Renal pelvis (tissue), 12 donors: ENCODE measurements at places on chromosomes 1 and 21.

DNA sequence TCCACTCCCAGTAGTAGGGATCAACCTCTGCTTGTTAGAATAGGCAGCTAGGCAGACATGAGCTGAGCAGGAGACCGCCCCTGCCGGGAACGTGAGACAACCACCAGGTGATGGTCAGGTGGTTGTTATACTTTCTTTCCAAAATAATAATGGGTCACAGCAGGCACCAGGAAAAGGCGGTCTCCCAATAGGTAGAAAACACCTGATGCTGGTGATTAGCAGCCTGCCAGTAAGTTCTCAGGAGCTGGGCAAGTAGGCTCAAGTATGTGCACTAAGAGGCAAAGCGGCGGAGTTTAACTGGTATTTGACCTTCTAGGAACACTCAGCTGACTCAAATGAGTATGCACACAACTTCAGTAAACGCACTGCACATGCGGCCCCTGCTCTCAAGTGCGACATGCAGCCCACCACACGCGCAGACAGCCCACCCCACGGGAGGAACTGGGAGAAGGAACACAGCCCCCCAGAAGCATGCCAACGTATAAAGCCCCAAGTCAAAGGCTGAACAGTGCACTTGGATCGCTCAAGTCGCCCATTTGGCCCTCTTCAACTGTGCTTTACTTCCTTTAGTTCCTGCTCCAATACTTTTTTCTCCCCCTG is 80.0 kb downstream of the DESI2 start:
- no peak for DNase-seq

- no peak for DNase-seq
Observed at GRCh38 chr1:223496883-223497282, 103.7 kb downstream of the CCDC185 start.

GRCh38 chr1:175744833-175745232 is 1.4 kb upstream of the TNR start:
- no peak for DNase-seq

GRCh38 chr21:43917515-43918384 is 52.7 kb downstream of the AGPAT3 start:
- DNase-seq, result no peak

- no peak for DNase-seq
Observed at GRCh38 chr21:19197950-19198349, 794.4 kb upstream of the TMPRSS15 start.

DNA sequence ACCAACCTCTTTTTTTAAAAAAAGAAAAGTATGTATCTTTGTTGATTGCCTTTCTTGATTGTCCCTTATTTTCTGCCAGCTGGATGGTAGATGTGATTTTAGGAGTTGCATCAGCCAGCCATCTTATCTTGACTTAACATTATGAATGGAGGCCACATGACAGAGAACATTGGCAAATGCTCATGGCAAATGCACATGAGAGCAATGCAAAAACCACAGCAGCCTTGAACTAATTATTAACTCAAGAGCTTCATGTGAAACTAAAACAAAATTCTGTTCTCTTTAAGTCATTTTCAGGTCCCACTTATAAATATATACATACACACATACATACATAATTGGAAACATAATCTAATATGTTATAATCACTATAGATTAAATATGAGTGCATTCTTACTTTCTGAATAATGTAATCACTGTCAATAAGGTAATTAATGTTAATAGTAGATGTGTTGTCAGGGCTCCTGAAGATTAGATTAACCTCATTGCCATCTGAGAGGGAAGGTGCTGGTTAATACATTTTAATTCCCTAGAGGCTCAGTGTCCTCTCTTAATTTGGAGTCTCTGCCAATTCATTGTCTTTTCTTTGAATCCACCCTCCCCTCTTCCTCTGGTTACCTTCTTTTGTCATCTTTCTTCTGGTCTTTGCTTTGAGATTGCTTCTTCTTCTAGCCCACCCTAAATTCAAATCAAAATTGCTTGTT is 962.2 kb downstream of the ADGRL2 start:
- no peak for DNase-seq

DNA sequence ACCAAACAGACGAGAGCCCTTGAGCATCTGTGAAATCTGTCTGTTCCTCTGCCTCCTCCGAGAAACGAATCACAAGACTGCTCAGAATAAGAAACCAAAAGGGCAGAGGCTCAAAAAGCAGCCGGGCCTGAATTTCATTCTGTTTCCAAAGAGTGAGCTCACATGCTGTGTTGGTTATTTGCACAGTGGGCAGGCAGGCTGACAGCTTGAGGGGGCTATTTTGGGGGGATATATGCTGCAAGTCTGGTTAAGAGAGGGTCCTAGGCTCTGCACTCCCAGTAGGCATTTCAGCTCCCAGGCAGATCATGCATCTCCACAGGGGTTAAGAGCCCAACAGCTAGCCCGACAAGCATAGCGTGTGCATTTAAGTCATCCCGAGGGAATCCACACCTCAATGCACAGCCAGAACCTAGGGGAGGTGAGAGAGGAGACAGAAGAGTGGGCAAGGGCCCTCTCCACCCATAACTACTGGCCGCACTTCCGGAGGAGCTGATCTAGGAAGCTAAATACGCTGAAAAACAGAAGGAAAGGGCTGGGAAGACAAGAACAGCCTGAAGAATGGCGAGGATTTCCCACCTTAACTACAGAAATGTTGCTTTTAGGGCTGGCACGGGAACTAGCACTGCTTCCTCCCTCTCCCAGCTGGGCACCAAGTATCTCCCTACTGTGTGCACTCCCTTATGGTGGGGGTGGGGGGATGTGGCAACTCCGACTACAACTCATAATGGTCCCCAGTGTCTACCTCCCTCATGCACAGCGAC is 3.7 kb downstream of the PGBD5 start:
- no peak for DNase-seq

DNA sequence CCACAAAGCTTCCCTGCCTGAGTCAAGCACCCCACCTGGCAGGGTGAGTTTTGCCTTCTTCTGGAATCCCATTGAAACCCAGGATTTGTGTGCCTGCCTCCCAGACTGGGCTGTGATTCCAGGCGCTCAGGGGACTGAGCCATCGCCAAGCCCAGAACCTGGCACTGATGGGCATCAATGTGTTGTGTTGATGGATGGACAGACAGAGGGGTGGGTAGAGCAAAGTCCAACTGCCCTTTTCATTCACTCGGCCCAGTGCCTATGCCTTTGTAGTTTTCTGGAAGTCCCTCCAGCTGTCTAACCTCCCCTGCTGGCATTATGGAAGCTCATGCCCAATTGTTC is 66.0 kb upstream of the LAPTM5 start:
- no peak for DNase-seq

DNA sequence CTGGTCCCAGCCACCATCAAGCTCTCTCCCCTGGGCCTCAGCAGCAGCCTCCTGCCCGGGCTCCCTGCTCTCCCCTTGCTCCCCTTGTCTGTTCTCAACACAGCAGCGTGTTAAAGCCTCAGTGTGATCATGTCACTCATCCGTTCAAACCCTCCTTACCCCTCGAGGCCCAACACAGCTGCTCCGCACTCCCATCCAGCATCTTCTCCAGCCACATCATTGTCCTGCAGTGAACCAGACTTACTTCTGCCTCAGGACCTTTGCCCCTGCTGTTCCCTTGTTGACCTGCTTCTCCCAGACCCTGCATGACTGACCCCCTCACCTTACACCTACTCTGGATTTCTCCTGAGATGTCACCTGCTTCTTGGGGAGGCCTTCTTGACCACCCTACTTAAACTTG is 13.3 kb downstream of the CDK18 start:
- no peak for DNase-seq

- no peak for DNase-seq
Observed at GRCh38 chr1:244639561-244639960, 13.4 kb upstream of the DESI2 start.

GRCh38 chr1:201153474-201154388 is 543 bp downstream of the TMEM9 start:
- no peak for DNase-seq

DNA sequence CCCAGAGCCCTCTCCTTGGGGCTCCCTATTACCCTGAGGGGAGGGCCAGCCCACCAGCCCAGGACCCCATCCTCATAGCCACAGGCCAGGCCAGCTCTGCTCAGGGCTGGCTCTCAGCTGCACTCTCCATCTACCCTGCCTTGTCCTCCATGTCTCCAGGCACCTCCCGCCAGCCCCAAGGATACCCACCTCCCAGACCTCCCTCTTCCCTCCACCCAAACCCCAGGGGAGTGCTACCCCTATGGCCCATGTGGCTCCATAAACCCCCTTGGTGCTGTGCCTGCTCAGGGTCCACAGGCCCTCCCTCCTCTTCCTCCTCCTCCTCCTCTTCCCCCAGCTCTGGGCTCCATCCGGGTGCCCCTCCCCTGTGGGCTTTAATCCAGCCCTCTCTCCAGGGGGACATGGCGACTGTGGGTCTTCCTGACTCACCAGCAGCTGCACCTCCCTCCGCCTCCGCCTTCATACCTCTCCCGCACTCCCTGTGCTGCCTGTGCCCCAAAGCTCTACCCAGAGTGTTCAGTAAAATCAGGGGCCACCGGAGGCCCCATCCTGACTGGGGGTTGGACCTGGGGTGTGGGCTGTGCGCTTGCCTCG is 9.1 kb downstream of the YBEY start:
- DNase-seq, result no peak

- DNase-seq, result no peak
Observed at GRCh38 chr1:157831968-157832626, 9.5 kb downstream of the CD5L start.

GRCh38 chr1:157658571-157658970 is 42.0 kb downstream of the FCRL3 start:
- DNase-seq, result no peak

DNA sequence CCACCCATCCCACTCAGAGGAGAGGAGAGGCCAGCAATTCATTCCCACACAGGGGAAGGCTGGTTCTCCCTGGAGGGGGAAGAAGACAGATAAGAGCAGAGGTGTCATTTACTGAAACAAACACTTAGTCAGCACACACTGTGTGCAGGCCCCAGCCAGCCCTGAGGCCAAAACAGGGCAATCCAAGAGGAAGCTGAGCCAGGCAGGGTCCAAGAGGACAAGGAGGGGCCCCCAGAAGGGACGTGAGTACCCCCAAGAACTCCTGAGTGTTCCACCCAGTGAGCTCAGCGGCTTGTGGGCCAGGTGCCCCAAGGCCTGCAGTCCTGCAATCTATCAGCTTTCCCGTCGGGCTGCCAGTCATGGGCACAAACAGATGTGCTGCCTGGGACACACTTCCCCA is 15.8 kb downstream of the ADGRB2 start:
- DNase-seq, result no peak

- DNase-seq, result no peak
Observed at GRCh38 chr1:8164670-8165069, 138.6 kb upstream of the ERRFI1 start.

DNA sequence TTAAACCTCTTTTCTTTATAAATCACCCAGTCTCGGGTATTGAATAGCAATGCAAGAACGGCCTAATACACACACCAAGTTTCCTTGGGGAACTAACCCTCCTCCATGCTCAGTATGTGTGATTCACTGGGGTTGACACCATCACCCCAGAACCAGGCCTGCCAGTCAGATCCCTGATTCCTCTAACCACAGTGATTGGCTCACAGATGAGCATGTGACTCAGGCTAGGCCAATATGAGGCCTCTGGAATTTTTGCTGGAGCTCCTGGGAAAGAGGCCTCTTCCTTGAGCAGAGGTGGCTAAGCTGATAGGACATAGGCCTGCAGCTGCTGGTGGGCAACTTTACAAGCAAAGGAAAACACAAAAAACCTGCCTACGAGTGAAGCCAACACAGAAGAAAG is 74.7 kb upstream of the ZBTB40 start:
- no peak for DNase-seq

DNA sequence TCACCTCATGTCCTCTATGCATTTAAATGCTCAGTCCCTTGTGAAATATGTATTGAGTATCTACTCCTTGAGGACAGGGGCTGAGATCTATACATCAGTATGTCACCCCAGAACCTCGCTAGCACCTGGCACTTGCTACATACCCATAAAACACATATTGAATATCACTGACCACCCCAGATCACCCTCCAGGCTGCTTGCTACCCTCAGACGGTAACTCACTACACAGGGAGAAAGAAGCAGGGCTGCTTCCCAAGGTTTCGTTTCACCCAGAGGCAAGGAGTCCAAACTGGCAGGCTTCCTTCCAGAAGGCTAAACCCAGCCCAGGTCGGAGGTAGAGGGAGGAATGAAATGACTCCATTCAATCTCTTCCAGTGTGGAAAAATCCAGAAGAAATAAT is 8.5 kb downstream of the INKA2 start:
- no peak for DNase-seq

GRCh38 chr1:195965036-195965435 is 643.2 kb downstream of the KCNT2 start:
- no peak for DNase-seq

GRCh38 chr1:67429011-67429527 is 1.1 kb downstream of the SERBP1 start:
- DNase-seq, result peak; percentile 35

DNA sequence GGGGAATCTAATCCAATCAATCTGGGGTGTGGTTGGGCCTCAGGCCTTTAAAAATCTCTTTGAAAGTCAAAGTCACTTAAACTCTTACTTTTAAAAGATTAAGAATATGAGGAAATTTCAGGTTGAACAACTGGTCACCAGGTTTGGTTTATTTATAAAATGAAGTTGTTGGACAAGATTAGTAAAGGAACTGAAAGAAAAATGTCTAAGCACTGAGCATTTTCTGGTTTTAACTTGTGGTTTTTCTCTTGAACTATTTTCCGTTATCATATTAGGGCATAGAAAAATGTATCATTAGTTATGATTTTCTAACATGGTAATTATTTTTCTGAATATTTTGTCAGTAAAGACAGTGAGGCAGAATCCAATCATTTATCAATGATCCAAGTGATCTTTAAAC is 49.6 kb downstream of the RGS2 start:
- no peak for DNase-seq

- DNase-seq, result no peak
Observed at GRCh38 chr1:84862810-84863251, 30.2 kb downstream of the LPAR3 start.

GRCh38 chr1:116375148-116375886 is 2.3 kb downstream of the ATP1A1 start:
- DNase-seq, result no peak

DNA sequence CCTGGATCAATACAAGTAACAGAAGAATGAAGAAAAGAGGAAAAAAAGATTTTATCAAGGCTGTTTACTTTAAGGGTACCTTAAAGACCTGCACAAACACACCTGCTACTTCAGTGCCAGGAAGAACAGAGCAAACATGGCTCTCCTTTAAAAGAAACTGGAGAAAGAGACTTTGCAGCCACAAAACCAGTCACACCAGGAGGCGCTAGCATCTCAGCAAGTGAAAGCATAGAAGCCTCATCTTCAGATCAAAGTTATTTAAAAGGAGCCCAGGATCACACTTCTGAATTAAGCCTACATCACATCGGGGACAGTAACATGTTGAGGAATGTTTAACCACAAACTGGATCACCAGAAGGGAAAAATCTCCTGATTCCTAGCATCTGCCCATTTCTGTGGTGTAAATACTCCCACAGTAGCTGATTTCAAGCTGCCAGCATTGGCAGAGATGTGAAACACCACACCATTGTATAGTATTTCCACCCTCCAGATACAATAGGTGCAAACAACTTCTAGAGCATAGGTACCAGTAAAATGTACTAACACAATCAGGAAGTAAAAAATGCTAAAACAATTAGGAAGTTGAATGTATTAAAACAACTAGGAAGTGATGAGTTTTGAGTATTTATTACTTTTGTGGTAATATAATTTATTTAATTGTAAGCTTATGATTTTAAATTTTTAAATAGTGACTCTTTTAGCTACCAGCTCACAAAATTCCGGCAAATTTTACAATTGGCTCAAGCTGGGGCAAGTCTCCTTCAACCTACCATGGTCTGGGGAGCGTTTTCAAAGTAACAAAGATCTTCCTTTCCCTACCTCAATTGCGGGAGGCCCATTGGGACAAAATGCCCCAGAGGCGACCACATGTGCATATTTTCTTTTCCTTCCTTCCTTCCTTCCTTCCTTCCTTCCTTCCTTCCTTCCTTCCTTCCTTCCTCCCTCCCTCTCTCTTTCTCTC is 105.3 kb upstream of the CLDN14 start:
- DNase-seq, result no peak
